Activated T-cell treated with anti-CD3 and anti-CD28 coated beads, Interleukin-2, amount 50 U/mL, for 24 hours (primary cell): ENCODE measurements at places on chromosomes 4 and X.

- H3K4me3 ChIP-seq = no peak overlapping the region
- no peak overlapping the region for H3K27ac ChIP-seq
- no peaks in the 10 kb centered on the region for H3K4me1 ChIP-seq
- DNase-seq = no peak
Measured at GRCh38 chr4:3629665-3630064, 97.4 kb upstream of the LRPAP1 start.

DNA sequence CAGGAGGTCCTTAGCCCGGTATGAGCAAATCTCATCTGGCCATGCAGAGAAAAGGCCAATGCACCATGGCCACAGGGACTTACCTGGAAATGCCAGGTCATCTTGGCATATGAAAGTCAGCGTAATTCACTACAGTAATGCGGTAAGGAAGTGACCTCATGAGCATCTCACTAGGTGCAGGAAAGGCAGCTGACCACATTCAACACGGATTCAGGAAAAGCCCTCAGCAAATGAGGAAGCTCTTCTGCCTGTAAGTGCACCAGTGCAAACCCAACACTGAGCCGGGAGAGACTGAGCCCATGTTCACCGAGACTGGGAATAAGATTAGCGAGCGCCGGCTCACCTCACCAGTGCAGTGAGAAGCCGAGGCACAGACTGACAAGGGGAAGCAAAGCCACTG, 23.7 kb downstream of the LRPAP1 start:
- H3K27ac ChIP-seq = no peak overlapping the region
- no peak for DNase-seq
- no peak overlapping the region for H3K4me3 ChIP-seq
- H3K27me3 ChIP-seq = no peaks in the 10 kb centered on the region
- H3K36me3 ChIP-seq = peaks cover 82% of the 10 kb centered on the region
- peaks cover 2% of the 10 kb centered on the region for H3K4me1 ChIP-seq

GRCh38 chr4:182975806-182976205, 58.6 kb upstream of the DCTD start:
- peaks cover 12% of the 10 kb centered on the region for H3K4me1 ChIP-seq
- peak overlapping the region; percentile 80 for H3K27ac ChIP-seq
- no peak overlapping the region for H3K4me3 ChIP-seq
- no peaks in the 10 kb centered on the region for H3K36me3 ChIP-seq
- peaks cover 53% of the 10 kb centered on the region for H3K27me3 ChIP-seq
- DNase-seq = no peak

- H3K27ac ChIP-seq = no peak overlapping the region
- H3K36me3 ChIP-seq = no peaks in the 10 kb centered on the region
- H3K4me1 ChIP-seq = peaks cover 43% of the 10 kb centered on the region
- DNase-seq = no peak
- no peak overlapping the region for H3K4me3 ChIP-seq
Measured at GRCh38 chr4:140133576-140133975, 20.4 kb downstream of the MAML3 start.

- peaks cover 6% of the 10 kb centered on the region for H3K27me3 ChIP-seq
- H3K36me3 ChIP-seq = no peaks in the 10 kb centered on the region
- DNase-seq = no peak
Measured at GRCh38 chr4:145709843-145710242, 29.9 kb downstream of the C4orf51 start.

DNA sequence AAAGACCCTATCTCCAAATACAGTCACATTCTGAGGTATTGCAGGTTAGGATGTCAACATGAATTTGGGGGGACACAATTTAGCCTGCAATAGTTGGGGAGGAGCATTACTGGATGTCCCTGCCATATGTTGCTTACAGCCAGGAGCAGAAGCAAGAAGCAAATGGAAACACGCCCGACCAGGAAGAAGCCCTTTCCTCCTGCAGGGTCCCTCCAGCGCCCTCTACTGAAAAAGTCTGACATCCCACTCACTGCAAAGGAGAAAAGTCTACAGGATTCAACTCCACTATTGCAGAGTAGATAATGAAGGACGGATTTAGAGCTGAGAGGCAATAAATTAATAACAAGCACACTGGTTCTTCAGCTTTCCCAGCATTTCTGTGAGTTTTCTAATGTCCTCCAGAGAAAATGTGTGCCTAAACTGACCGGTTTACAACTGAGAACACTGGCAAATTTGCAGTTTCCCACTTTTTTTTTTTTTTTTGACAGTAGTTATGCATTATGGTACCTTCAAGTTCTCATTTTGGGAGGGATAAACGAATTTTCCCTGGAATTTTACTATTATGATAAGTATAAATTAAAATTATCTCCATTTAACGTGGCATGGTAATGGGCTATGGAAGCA, 31.7 kb downstream of the COQ2 start:
- H3K27ac ChIP-seq = no peak overlapping the region
- no peak overlapping the region for H3K4me3 ChIP-seq
- peak; percentile 48 for DNase-seq
- peaks cover 3% of the 10 kb centered on the region for H3K36me3 ChIP-seq

GRCh38 chr4:40214661-40215418, 18.0 kb downstream of the RHOH start:
- H3K27me3 ChIP-seq = no peaks in the 10 kb centered on the region
- H3K4me3 ChIP-seq = peak overlapping the region; percentile 69
- peak overlapping the region; percentile 97 for H3K27ac ChIP-seq
- H3K36me3 ChIP-seq = peaks cover 98% of the 10 kb centered on the region

DNA sequence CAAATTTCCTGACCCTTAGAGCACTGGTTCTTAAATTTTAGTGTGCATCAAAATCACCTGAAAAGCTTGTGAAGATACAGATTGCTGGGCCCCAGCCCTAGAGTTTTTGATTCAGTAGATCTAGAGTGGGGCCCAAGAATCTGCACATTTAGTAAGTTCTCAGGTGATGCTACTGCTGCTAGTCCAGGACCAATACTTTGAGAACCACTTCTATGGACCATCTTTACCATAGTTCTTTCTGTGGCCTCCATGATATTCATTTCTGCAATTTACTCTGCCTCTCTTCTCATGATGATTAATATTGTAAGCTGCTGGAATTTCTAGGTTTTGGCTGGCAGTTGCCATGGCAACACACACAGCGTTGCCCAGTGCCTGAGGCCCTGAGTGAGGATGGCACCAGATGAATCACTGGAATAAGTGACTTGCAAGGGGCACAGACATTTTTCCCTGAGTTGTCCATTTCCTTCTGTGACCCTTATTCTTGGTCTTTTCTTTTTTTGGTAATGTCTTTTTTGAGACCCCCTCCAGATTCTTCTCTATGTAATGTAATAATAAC, 83.6 kb downstream of the PPP1R2C start:
- no peak for DNase-seq
- peaks cover 17% of the 10 kb centered on the region for H3K27me3 ChIP-seq
- H3K36me3 ChIP-seq = no peaks in the 10 kb centered on the region
- H3K4me1 ChIP-seq = peaks cover 5% of the 10 kb centered on the region

DNA sequence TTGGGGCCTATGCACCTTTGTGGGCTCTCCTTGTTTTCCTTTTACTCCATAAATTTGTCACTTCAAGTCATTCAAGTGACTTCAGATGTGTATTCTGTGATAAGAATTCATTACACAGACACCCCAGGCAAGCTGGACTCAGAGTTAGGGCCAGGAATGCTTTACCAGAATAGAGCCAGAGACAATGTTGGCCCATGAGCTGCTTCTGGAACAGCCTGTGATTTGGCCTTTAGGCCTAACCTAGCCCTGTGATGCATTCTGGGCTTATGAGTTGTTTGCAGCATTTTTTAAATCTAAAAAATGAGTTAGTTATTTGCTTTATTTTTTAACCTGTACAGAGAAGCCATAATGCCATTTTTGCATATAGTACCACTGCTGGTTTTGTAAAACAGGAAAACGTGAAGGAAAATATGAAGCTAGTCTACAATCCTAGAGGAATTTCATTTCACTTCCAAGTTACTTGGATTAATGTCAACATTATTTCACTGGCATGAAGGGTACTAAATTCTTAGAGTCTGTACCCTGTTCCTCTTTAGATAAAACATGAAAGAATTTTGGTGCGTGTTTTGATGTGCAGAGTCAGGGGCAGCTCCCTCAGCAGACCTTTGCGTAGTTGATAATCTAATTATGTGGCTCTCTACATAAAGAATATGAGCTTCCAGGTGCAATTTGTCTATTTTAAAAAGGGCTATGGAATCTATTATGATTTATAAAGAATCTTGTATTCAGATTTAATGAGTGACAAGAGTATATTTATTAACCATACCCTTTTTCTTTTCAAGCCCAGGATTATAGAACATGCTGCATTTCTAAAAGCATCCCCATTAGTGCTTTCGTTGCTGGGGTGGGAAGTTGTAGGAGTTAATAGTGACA, 84.7 kb downstream of the ARHGAP10 start:
- no peak overlapping the region for H3K4me3 ChIP-seq
- H3K27me3 ChIP-seq = no peaks in the 10 kb centered on the region
- H3K27ac ChIP-seq = no peak overlapping the region
- DNase-seq = no peak
- no peaks in the 10 kb centered on the region for H3K36me3 ChIP-seq

DNA sequence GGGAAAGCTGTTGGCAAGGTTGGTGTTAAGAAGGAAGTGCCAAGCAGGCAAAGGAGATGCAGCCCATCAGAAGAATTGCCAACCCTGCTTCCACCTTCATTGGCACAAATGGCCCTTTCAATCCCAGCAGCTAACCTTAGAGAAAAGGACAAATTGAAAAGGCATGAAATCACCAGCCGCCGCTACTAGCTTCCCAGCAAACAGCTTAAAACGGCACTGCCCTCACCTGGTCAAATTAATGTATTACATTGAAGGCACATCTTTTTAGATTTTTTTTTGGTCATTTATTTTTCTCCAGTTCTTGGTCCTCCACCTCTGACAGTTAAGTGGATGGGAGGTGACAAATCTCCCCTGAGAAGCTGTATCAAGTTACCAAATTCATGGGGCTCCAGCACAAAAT, 51.0 kb upstream of the NHSL2 start:
- no peaks in the 10 kb centered on the region for H3K36me3 ChIP-seq
- no peak overlapping the region for H3K27ac ChIP-seq
- no peak for DNase-seq

DNA sequence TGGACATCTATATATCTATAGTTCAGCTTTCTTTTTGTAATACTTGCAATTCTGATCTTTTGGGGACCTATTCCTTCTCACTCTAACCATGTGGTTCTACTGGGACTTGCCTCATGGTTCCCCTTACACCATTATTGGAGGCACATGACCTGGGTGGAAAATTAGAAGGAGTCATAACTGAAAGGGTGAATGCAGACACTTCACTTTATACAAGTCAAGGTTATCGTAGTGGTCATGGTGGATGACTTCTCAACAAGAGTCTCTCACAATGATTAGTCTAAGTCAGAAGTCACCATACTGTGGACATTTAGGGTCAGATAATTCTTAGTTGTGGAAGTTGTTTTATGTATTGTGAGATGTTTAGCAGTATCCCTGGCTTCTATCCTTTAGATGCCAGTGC, 10.5 kb upstream of the EIF4E start:
- no peak overlapping the region for H3K27ac ChIP-seq

DNA sequence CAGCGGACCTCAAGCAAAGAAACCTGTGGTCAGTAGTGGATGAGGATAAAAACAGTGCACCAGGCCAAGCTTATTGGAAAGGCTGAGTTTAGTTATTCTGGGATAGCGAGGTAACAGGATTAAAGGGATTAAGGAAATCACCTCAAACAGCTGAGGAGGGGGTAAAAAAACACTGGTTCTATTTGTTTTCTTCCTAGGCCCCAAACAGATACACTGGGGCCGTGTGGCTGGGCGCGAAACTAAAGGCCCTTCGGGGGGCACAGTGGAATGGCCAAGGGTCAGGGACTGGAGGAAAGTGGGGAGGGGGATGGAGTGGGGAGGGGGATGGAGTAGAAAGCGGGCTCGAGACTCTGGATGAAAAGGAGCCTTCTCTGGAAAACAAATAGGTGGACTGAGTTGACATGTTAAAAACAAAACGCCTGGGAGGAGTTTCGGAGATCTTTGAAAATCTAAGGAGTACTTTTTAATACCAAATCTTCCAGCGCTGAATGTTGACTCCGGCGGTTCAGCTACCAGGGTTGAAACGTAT, 2.9 kb downstream of the SOX3 start:
- no peak for DNase-seq
- H3K4me3 ChIP-seq = no peak overlapping the region
- peaks cover 12% of the 10 kb centered on the region for H3K4me1 ChIP-seq
- H3K27me3 ChIP-seq = peaks cover 74% of the 10 kb centered on the region
- H3K27ac ChIP-seq = no peak overlapping the region

- H3K27me3 ChIP-seq = no peaks in the 10 kb centered on the region
- no peak for DNase-seq
- H3K4me3 ChIP-seq = peak overlapping the region; percentile 88
- peak overlapping the region; percentile 96 for H3K27ac ChIP-seq
- peaks cover 68% of the 10 kb centered on the region for H3K36me3 ChIP-seq
Measured at GRCh38 chr4:142402156-142402555, 443.9 kb downstream of the INPP4B start.

DNA sequence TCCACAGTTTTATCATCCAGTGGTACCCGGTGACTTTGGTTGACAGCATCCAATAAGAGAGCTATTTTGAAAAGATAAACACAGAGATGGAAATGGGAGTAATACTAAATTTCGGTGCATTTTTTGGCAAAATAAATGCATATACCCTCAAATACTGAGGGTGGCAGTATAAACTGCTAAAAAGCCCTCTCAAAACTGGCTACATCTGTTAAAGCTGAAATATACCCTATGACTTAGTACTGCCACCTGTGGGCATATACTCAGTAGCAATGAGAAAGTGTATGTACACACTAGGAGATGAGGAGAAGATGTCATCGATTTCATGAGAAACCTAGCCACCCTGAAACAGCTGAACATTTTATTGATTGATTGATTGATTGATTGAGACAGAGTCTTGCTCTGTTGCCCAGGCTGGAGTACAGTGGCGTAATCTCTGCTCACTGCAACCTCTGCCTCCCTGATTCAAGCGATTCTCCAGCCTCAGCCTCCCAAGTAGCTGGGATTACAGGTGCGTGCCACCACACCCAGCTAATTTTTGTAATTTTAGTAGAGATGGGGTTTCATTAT, 12.2 kb upstream of the TMEM128 start:
- DNase-seq = no peak
- H3K4me3 ChIP-seq = no peak overlapping the region
- H3K36me3 ChIP-seq = no peaks in the 10 kb centered on the region
- no peak overlapping the region for H3K27ac ChIP-seq

GRCh38 chrX:11337292-11338009, 44.2 kb downstream of the AMELX start:
- no peak overlapping the region for H3K27ac ChIP-seq
- DNase-seq = no peak
- H3K4me1 ChIP-seq = peaks cover 2% of the 10 kb centered on the region

- no peak overlapping the region for H3K4me3 ChIP-seq
- H3K27ac ChIP-seq = no peak overlapping the region
- H3K27me3 ChIP-seq = no peaks in the 10 kb centered on the region
- H3K4me1 ChIP-seq = peaks cover 3% of the 10 kb centered on the region
- no peaks in the 10 kb centered on the region for H3K36me3 ChIP-seq
Measured at GRCh38 chr4:95431678-95432077, 117.1 kb downstream of the UNC5C start.
